A549 treated with Mapracorat at 1 μM for 4 hours (cell line): ENCODE measurements at places on chromosomes 12 and 14. TPM values are rescaled to one million over a fixed set of nuclear protein-coding genes. Genes with fewer than 3 reads are reported as not detected.

STAT6 gene
- 40.7 to 52.1 TPM (median 49.8 TPM) in 5 replicates for total RNA-seq

SELPLG gene
- total RNA-seq: 0.81 to 1.2 TPM (median 0.89 TPM) in 5 replicates

PRIMA1 gene
- 0.28 to 0.47 TPM (median 0.32 TPM) in 5 replicates for total RNA-seq

TMEM263 gene
- total RNA-seq: 24.8 to 30.6 TPM (median 29.1 TPM) in 5 replicates

FAR2 gene
- 0.30 TPM in 1 of 5 replicates, not detected in the others for total RNA-seq

MYH6 gene
- total RNA-seq: 0.03 to 0.11 TPM (median 0.06 TPM) in 4 of 5 replicates, not detected in the other

OR4K17 gene
- not detected in 5 replicates for total RNA-seq

RBP5 gene
- 0.52 TPM in 1 of 5 replicates, not detected in the others for total RNA-seq

COX6A1 gene
- 758 to 876 TPM (median 847 TPM) in 5 replicates for total RNA-seq

ATL1 gene
- total RNA-seq: 4.9 to 6.3 TPM (median 5.4 TPM) in 5 replicates

SSPN gene
- 0.43 to 0.73 TPM (median 0.48 TPM) in 5 replicates for total RNA-seq

GPRC5A gene
- 222 to 371 TPM (median 313 TPM) in 5 replicates for total RNA-seq

TAS2R14 gene
- total RNA-seq: 0.31 to 0.70 TPM (median 0.40 TPM) in 5 replicates

SERPINA10 gene
- not detected in 5 replicates for total RNA-seq

PIANP gene
- 0.64 to 1.0 TPM (median 0.73 TPM) in 5 replicates for total RNA-seq

LBHD2 gene
- total RNA-seq: 0.21 to 0.56 TPM (median 0.26 TPM) in 4 of 5 replicates, not detected in the other

GALNT6 gene
- 2.4 to 3.8 TPM (median 3.2 TPM) in 5 replicates for total RNA-seq

NPAS3 gene
- total RNA-seq: not detected in 5 replicates

ZFC3H1 gene
- 13.2 to 17.2 TPM (median 15.4 TPM) in 5 replicates for total RNA-seq

ZBTB39 gene
- 4.4 to 6.0 TPM (median 5.4 TPM) in 5 replicates for total RNA-seq

FERMT2 gene
- total RNA-seq: 36.3 to 47.6 TPM (median 43.0 TPM) in 5 replicates

TM9SF1 gene
- total RNA-seq: 58.4 to 64.8 TPM (median 63.8 TPM) in 5 replicates

ZFP36L1 gene
- total RNA-seq: 127 to 188 TPM (median 179 TPM) in 5 replicates
